ENCODE measurements at places on chromosomes 12 and 14. TPM values are rescaled to one million over a fixed set of nuclear protein-coding genes. Genes with fewer than 3 reads are reported as not detected.
A peak's percentile ranks its signal among the peaks of the same experiment; 100 is the strongest.

GRCh38 chr12:11863478-11863906, 207.2 kb upstream of the BCL2L14 start:
- H3K4me1 ChIP-seq: peaks cover 10% of the 10 kb centered on the region
- no peaks in the 10 kb centered on the region for H3K27me3 ChIP-seq
- DNase-seq: peak; percentile 58
- peak overlapping the region; percentile 44 for H3K27ac ChIP-seq
- no peak overlapping the region for H3K4me3 ChIP-seq
- no peaks in the 10 kb centered on the region for H3K36me3 ChIP-seq

- H3K36me3 ChIP-seq: no peaks in the 10 kb centered on the region
- H3K27ac ChIP-seq: no peak overlapping the region
- no peaks in the 10 kb centered on the region for H3K27me3 ChIP-seq
- no peaks in the 10 kb centered on the region for H3K4me1 ChIP-seq
- DNase-seq: peak; percentile 44
These were observed 379.3 kb downstream of the RAD51B start for GRCh38 chr14:68198713-68199495.

DNA sequence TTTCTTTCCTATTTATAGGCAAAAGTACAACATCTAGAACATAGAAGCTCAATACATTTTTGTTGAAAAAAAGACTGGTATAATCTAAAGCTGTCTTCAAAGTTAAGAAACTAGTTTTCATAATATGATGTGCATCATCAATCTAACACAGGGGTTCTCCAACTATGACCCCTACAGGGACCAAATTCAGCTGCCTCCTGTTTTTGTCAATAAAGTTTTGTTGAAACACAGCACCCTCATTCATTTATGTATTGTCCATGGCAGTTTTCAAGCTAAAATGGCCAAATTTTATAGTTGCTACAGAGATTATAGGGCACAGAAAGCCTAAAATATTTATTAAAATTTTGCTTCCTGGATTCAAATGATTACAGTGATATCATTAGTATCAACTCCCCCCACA, 452.9 kb downstream of the CCER1 start:
- no peak for DNase-seq
- no peaks in the 10 kb centered on the region for H3K36me3 ChIP-seq
- H3K4me1 ChIP-seq: no peaks in the 10 kb centered on the region
- no peak overlapping the region for H3K4me3 ChIP-seq

GRCh38 chr14:73323896-73324399, 86.6 kb downstream of the PAPLN start:
- H3K4me1 ChIP-seq: no peaks in the 10 kb centered on the region
- no peak overlapping the region for H3K27ac ChIP-seq
- H3K36me3 ChIP-seq: no peaks in the 10 kb centered on the region
- no peak overlapping the region for H3K4me3 ChIP-seq
- H3K27me3 ChIP-seq: no peaks in the 10 kb centered on the region

DNA sequence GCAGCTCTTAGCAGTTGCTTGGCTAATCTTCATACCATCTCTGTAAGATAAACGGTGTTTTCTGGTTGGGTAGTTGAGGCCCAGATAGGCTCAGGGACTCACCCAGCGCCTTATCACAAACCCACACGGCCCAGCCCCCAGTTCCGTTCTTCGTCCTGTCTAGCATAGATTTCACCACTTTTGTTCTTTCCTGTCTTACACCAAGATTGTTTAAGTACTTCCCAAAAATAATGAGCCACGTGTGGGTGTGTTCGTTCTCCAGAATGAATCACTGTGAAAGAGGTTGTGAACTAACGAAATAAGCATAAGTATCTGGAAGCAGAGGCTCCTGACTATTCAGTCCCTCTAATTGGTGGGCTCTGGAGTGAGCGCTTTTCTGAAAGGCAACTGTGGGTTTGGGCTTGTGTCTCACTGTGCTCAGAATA, 21.4 kb downstream of the ACVR1B start:
- peak; percentile 92 for DNase-seq
- H3K27me3 ChIP-seq: no peaks in the 10 kb centered on the region
- H3K36me3 ChIP-seq: peaks cover 12% of the 10 kb centered on the region
- H3K4me3 ChIP-seq: no peak overlapping the region
- H3K4me1 ChIP-seq: peaks cover 13% of the 10 kb centered on the region
- H3K27ac ChIP-seq: peak overlapping the region; percentile 28

DNA sequence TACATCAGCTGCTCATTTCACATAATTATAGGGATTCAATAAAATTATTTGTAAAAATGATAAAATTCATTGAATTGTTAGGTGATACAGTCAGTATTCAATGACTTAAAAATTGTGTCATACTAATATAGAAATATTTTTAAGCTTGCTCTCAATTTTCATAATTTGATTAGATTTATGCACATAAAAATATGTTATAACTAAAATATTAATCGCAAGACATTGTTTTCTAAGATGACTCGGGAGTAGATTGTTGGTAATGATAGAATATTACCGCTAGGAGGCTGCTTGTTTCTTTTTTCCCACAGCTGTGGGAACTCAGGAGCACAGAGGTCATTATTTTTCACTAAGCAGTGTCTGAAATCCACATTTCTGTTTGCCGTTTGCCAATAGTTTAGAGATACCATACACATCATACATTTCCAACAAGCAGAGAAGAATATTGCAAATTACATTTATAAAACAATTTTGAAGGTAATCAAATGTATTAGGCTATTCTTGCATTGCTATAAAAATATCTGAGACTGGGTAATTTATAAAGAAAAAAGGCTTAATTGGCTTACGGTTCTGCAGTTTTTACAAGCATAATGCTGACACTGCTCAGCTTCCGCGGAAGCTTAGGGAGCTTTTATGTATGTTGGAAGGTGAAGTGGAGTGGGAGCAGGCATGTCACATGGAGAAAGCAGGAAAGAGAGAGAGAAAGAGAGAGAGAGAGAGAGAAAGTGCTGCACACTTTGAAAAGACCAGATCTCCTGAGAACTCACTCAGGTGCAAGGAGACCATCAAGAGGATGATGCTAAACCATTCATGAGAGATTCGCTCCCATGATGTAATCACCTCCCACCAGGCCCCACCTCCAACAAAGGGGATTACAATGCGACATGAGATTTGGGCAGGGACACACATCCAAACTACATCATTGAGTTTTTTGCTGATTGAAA, 9.2 kb downstream of the CD69 start:
- no peaks in the 10 kb centered on the region for H3K27me3 ChIP-seq
- H3K27ac ChIP-seq: no peak overlapping the region
- no peak for DNase-seq
- no peak overlapping the region for H3K4me3 ChIP-seq
- no peaks in the 10 kb centered on the region for H3K4me1 ChIP-seq

GRCh38 chr12:85489194-85489593, 209.2 kb downstream of the ALX1 start:
- no peaks in the 10 kb centered on the region for H3K36me3 ChIP-seq
- no peak for DNase-seq
- no peak overlapping the region for H3K27ac ChIP-seq
- no peak overlapping the region for H3K4me3 ChIP-seq
- H3K4me1 ChIP-seq: no peaks in the 10 kb centered on the region

GRCh38 chr12:2003676-2004112, 563 bp downstream of the DCP1B start:
- peak overlapping the region; percentile 97 for H3K4me3 ChIP-seq
- H3K27ac ChIP-seq: peak overlapping the region; percentile 96
- H3K27me3 ChIP-seq: no peaks in the 10 kb centered on the region

GRCh38 chr12:32617534-32617933, 61.6 kb upstream of the DNM1L start:
- H3K4me1 ChIP-seq: no peaks in the 10 kb centered on the region
- no peaks in the 10 kb centered on the region for H3K27me3 ChIP-seq
- H3K36me3 ChIP-seq: no peaks in the 10 kb centered on the region
- H3K4me3 ChIP-seq: no peak overlapping the region
- no peak for DNase-seq
- no peak overlapping the region for H3K27ac ChIP-seq

GRCh38 chr12:112170376-112170775, 45.0 kb downstream of the TRAFD1 start:
- no peaks in the 10 kb centered on the region for H3K4me1 ChIP-seq
- no peak overlapping the region for H3K27ac ChIP-seq
- H3K27me3 ChIP-seq: no peaks in the 10 kb centered on the region
- H3K4me3 ChIP-seq: no peak overlapping the region
- H3K36me3 ChIP-seq: peaks cover 10% of the 10 kb centered on the region

The LRTM2 gene
- total RNA-seq: not detected

The MEG3 gene
- 95.0 TPM for total RNA-seq

The SMIM41 gene
- total RNA-seq: 2.0 TPM

The POTEM gene
- not detected for total RNA-seq

The KCNK10 gene
- not detected for total RNA-seq

The ATXN7L3B gene
- total RNA-seq: 23.0 TPM

All from fibroblast of lung (primary cell).